Stimulated activated CD4-positive, alpha-beta T cell treated with anti-CD3 and anti-CD28 coated beads, Interleukin-1b, Interleukin-23, amount 100 ng/mL, for 4 hours (primary cell): ENCODE measurements at places on chromosomes 6 and 20.

- no peak for DNase-seq
Measured at GRCh38 chr20:40675599-40676221, 13.3 kb downstream of the MAFB start.

- DNase-seq: no peak
Measured at GRCh38 chr6:131660195-131660594, 23.1 kb downstream of the ENPP3 start.

DNA sequence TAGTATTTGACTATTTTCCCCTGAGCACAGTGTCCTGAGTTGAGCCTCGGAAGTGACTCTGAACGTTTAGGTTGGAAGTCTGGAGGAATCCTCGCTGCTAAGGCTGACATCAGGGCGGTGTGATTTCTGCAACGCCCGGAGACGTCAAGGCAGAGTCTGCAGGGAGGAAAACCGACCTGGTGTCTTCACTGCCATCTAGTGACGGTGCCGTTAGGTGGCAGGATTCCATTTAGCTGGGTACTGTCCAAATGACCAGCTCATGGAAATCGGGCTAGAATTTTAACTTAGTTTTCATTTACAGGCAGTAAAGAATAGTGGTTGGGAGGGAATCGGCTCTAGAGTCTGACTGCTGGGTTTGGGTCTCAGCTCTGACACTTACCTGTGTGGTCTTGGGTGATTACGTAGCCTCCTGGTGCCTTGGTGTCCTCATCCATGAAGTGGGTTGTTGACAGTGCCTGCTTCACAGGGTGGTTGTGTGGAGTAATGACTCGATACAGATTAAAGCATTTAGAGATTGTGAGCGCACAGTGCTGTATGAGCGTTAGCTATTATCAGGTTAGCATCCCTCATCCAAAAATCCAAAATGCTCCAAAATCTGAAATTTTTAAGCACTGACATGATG is 35.0 kb downstream of the FOXF2 start:
- no peak for DNase-seq

DNA sequence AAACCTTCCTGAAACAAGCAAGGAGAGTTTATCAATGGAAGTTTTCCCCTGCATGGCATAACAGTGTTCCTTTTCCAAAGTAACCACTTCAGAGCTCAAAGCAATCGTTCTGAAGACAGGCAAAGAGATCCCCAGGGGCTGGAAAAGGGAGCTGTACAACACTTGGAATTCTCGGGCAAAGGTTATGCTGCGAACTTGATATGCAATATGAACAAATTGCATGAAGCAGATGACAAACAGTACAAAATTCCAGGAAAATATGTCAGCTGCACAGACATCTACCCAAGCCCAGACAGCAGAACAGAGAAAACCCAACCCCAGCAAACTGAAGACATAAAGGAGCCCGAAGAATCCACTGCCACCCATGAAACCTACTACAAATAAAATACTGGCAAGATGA is 18.4 kb downstream of the POPDC3 start:
- no peak for DNase-seq

DNA sequence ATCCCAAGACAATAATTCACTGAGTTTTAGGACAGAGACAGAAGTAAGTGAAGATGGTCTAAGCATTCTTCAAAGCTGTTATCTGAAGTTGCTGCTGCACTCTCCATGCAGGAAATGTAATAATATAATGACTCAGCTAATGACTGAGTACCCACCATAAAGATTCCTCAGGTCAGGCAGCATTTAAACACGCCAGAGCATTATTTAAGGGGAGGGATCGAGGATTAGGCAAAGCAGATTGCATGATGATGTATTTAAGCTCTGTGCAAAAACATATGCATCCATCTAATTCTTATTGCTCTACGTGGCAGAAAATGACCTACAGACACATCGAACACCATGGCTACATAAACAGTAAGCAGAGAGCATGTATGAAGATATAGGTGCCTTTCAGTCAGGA is 216.4 kb downstream of the UNC5CL start:
- no peak for DNase-seq

GRCh38 chr20:47785854-47786764 is 828 bp upstream of the SULF2 start:
- DNase-seq: no peak

DNA sequence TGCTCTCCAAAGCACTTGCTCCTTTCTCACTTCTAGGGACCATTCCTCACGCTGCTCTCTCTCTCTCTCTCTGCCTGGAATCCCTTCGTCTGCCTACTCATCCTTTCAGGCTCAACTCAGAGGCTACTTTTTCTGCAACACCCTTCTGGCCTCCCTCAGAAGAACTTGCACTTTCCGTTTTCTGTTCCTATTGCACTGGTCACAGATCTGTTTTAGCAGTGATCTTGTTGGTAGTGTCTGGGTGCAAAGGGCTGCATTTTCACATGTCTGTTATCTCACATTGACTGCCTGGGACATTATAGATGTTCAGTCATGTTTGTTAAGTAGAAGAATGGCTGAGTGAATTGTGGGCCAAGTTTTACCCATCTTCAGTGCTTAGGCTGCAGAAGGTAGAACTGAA is 63.5 kb downstream of the RIN2 start:
- no peak for DNase-seq

GRCh38 chr6:116528780-116529179 is 16.7 kb downstream of the TRAPPC3L start:
- DNase-seq: no peak

DNA sequence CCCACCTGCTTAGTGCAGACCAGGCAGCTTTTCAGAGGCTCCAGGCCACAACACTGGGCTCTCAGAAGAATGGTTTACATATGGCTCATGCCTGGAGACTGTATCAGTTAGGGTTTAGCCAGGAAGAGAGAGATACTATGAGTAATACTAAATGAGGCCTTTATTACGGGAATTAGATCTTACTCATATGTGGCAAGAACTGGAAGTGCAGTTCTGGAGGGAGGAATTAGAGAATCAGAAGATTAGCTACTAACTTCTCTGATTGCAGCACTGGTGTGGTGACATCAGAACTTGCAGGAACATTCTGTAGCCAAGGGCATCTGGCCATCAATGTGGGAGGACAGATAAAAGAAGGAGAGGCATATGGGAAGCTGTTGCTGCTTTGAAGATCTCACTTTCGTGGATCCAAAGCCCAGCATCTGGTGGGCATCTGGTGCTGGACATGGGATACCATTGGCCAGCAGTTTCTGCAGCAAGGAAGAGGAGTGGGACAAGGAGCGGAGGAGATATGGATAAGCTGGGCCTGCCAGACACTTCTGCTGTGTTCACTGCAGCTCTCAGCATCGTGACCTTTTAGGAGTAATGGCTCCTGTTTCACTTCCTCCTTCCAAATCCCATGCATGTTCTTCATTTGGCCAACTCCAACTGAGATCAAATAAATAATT is 248.5 kb downstream of the BTBD3 start:
- no peak for DNase-seq

DNA sequence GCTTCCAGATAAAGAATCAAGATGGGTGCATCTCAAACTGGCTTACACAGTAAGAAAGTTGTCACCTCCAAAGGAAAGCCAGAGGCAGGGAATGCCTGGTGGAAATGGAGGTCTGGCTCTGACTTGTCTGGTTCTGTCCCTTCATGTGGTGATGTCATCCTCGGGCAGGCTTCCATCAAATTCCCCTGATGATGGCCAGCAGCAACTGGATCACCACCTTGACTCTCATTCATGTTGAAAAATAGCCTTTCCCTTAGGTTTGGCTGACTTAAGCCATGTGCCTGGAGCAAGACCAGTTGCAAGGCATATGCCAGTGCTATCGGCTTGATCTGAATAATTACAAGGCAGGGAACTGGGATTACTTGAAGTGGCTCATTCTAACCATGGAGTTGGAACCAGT is 28.8 kb downstream of the IMPG1 start:
- DNase-seq: no peak

DNA sequence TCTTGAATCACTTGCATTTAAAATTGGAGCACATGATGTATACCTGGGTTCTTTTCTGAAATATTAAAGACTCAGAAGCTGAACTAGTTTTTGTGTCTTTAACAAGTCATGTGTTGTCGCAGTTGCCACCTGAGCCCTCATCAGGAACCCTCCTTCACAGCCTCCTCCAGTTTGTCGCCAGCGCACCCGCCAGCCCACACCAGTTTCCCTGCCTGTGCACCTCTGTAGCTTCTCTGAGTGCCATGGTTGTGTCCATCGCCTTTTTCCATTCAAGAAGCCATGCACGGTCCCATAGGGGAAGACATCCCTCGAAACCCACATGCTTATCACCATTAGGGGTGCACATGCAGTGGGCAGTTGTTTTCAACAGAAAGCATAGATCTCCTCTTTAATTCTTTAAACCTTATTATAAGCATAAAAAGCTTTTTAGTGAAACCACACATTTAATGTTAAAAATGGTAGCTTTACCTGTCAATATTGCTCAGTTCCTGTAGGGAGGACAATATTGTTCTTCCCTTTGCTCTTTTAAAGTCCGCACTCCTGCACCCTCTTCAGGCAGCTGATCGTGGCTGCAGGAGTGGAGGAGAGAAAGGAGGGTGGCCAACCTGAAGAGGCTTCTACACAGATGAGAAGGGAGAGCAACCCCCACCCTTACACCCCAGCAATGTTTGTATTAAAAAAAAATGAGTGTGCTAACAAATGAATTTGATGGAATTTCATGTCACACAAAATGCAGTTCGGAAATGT is 121.9 kb downstream of the CFAP61 start:
- no peak for DNase-seq

DNA sequence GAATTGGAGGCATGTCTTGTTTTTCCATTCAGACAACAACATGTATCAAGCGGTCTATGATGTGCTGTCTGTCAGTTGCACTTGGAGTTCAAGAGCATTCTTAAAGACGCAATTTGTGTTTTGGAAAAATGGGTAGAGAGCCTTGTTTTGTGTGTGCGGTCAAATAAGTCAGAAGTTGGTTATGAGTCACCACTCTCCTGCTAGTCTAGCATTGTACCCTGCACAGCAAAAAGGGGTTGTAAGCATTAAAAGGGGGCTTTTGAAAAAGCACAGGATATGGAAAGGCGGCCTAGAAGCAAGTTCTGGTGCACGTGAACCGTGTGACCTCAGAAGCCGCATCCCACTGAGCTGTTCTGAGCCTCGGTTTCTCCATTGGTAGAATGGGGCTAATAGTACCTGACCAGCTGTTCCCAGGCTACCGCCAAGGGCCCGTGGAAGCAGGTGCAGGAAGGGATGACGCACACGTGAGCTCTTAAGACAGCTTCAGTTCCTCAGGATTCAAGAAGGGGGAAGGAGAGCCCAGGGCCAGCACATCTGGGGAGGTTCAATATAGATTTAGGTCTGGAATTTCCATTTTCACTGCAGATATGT is 61.6 kb upstream of the SNX9 start:
- DNase-seq: no peak

DNA sequence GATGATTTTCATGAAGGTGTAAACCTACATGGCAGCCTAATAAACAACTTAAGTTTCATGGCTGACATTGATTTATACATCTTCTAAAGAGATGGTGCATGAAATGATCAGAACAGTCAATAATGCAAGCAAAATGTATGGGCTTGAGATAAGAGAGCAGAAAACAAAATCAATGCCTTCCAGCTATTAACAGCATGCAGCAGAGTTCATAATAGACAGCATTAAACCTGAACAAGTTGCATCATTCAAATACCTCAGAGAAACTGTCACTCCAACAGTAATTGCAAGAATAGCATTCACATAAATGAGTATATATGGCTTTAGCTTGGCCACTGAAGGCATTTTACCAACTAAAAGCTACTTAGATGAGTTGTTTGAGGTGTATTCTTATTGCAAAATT is 319.6 kb upstream of the ARID1B start:
- DNase-seq: no peak

DNA sequence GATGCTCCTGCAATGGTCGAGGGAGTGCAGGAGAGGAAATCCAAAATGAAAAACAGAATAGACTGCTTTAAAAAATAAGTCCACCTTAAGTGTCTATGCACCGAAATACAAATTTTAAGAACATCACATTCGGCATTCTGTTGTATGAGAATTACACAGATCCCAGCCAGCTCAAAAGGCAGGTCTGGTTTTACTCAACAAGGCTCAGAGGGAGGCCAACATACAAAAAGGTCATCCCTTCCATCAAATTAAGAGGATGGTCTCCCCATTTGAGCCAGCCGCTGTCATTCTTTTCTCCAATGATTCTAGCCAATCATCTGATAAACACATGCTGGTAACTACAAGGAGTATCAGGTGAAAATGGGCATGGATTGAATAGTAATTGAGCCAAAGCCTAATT is 7.9 kb downstream of the ATXN1 start:
- no peak for DNase-seq

DNA sequence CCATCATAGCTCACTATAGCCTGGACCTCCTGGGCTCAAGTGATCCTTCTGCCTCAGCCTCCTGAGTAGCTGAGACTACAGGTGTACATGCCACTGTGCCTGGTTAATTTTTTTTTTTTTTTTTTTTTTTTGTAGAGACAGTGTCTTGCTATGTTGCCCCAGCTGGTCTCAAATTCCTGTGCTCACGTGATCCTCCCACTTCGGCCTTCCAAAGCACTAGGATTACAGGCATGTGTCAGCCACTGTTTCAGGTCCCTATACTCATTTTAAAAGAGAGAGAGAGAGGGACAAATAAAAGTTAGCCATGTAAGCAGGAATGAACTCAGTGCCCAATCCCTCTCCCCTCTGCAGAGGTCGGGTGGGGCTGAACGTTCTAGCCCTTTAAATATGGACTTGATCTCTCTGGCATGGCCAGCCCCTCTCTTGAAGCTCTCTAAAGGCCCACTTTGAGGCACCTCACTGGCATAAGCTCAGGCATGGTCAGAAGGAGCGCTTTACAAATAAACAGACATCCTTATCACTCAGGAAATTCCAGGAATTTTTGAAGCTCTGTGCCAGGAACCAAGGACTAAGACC is 9.0 kb upstream of the SERPINB1 start:
- no peak for DNase-seq
